ENCODE measurements at places on chromosomes 2 and 18.

- no peak for DNase-seq
These were observed 3.5 kb upstream of the KLF11 start for GRCh38 chr2:10039658-10040410.

DNA sequence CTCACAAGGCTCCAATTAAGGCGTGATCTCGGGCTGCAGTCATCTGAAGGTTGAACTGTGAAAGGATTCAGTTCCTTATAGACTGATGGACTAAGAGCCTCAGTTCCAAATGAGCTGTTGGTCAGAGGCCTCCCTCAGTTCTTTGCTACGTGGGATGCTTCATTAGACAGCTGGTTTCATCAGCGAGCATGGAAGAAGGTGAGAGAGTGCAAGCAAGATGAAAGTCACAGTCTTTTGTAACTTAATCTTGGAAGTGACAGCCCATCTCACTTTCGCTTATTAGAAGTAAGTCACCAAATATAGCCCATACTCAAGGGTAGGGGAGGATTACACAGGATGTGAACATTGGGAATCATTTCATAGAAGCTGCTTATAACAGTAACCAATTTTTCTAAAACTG, 26.8 kb downstream of the PPP1CB start:
- no peak for DNase-seq

DNA sequence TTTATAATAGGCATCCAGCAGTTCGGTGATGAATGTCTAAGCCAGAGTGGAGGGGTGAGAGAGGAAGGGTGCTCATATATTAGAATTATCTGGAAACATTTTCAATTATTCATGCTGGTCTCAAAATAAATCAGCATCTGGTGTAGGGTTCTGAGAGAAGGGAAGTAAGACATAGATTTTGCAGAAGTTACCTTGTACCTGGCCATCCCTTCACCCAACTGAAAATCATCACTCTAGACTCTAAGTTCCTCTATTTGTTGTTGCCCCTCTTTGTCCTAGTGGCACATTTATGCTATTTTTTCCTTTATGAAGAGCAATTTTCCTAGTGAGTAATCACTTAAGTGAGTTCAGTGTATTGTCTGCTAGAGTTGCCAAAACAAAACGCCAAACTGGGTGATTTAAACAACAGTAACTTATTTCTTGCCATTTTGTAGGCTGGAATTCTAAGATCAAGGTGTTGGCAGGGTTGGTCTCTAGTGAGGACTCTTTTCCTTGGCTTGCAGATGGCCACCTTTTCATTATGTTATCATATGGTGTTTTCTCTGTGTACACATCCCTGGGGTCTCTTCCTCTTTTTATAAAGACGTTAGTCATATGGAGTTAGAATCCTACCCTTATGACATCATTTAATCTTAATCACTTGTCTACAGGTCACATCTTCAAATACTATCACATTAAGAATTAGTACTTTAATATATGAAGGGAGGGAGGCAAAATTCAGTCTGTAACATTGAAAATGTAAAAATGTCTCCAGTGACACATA, 129.9 kb upstream of the KLHL14 start:
- DNase-seq = no peak

DNA sequence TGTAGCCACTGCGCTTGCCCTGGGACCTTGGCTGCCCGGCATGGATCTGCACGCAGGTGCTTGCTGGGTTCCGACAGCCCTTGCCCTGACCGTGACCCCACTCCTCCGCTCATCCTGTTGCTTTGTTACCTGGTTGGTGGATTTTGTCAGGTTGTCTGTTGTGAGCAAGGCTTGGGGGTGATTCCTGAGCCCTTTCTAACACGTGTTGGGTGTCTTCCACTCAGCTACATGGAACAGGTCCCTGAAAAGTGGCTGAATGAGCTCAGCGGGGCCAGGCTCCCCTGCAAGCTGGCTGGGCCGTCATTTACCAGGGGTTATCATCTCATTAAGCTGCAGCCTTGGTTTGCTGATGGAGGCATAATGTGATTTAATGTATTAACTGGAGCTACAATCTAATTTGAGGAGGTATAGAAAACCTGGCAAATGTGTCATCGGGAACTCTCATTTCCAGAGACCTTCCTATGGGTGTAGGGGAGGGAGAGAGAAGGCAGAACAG, 24.6 kb downstream of the RAMP1 start:
- no peak for DNase-seq

DNA sequence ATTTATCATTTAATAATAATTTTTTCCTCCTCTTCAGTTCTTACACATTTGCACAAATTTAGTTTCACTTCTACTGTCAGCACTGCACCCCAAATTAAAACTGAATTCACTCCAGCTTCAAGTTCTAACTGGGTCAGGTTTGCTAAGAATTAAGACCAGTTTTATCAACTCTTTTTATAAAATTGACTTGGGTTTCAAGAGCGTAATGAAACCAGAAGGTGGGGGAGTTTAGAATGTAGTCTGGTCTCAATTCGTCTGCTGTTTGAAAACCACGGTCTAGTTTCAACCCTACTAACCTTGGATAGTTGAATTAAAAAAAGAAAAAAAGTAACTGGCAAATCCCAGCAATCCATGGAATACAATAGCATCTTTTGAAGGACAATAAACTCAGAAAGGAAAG, 14.3 kb upstream of the CTLA4 start:
- no peak for DNase-seq

GRCh38 chr18:49752095-49752457, 61.3 kb downstream of the ACAA2 start:
- DNase-seq = no peak

DNA sequence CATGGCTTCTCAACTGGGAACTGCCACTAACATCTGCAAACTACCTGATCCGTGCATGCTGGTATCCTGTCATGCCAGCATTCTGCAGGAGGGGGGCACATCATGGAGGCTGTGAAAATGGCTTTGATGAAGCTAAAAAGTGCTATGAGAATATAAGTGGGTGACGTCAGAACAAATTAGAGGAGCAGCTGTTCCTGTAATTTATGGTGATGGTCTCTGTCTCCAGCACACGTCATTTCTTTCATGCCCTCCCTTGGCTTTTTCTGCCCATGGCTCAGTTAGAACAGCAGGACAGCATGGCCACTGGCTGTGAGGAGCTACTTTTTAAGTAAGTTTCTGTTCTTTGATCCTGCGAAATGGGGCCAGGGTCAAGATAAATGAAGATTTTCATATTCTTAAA, 466.3 kb downstream of the THSD7B start:
- no peak for DNase-seq

- peak; percentile 37 for DNase-seq
These were observed 674 bp downstream of the PTPN4 start for GRCh38 chr2:119760237-119760955.

DNA sequence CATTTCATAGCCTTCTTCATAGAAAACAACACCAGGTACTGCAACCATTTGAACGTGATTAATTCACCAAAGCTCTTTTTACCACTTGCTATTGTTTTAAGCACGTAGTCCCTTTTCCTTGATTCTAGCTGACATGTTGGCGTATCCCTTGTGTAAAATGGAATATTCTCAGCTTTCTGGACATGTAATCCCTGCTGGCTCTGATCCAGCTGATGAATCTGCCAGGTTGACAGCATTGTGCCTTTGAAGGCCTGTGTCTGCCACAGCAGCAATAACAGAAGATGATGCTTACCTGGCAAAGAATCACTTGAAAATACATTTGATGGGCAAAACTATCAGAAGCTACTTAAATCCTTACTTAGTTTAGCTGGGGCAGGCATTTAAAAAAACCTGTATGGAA, 81.0 kb upstream of the CCDC150 start:
- DNase-seq = no peak

GRCh38 chr2:174768557-174768956, 4.3 kb upstream of the CHRNA1 start:
- DNase-seq = no peak

DNA sequence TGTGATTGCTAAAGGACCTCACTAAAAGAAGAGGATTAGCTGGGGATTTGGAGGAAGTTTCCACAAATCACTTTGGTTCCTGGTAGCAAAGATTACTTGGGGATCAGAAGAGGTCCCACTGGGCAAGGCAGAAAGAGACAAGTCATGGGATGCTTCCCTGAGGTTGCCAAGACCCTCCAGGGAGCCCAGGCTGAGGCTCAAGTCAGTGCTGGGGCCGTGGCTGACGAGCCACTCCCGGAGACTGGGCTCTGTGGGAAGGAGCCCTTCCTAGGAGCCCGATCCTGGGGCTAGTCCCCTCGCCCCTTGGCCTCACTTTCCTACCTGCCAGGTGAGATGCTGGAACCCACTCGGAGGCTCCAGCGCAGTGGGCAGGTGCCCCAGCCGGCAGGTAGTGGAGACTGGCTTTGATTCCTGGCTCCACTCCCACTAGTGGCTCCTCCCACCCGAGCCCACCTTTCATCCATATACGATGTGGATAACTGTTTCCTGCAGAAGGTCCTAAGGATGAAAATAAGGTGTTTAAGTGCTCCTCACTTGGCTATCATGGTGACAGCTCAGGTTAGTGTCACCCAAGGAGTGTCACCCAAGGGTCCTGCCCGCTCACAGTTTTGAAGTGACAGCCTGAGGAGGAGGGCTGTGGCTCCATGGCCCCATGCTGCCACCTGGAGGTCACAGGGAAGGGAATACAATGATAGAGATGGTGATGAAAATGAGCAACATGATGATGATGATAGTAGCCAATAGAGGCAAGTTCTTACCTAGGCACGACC, 100.5 kb downstream of the CAPN13 start:
- peak; percentile 66 for DNase-seq

DNA sequence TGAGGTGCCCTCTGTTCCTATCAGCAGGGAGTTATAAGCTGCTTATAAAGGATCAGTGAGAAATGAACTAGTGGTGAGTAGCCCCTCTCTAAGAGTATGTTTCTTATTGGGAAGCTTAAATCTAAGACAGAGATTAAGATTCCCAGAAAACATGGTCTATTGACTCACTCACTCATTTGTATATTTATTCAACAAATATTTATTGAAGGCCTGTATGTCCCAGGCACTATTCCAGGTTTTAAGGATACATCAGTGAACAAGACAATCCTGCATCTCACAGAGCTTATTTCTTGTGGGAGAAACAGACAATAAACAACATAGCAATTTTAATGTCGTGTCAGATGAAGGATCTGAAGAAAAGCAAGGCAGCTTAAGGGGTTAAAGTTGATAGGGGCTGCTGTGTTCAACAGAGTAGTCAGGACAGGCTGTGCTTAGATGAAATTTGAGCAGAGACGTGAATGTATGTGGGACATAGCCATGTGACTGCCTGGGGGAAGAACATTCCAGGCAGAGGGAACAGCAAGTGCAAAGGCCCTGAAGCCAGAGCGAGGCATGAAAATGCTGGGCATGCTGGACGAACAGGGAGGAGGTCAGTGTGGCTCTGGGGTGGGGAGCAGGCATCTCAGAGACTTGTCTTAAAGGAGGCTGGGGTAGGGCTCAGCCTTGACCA, 14.8 kb upstream of the PSD4 start:
- DNase-seq = no peak

DNA sequence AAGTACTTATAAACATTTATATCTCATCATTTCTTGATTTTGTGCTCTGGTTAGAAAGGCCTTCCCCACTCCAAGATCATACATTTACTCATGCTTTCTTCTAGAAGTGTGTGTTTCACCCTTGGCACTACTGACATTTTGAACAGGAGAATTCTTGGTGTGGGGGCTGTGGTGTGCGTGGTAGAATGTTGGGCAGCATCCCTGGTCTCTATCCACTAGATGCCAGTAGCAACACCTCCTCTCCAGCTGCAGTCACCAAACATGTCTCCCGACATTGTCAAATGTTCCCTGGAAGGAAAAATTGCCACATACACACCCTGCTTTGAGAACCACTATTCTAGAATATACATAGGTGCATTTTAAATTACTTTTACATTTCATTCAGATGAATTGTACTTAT, 8.7 kb upstream of the TGIF1 start:
- no peak for DNase-seq

DNA sequence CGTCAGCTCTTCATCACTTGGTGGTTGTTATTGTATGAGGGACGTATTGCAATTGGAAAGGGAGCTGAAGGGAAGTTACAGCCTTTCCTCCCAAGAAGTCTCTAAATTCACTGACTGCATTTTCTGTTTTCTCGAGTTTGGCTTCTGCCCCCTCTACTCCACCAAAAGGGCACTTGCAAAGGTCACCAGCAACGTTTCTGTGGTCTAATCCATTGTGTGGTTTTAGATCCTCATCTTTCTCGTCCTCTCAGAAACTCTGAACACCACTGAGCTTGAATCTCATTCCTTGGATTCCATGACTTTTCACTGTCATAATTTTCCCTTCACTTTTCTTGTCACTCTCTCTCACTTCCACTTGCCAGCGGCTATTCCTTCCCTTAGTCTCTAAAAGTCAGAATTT, 308.0 kb downstream of the AFF3 start:
- no peak for DNase-seq

DNA sequence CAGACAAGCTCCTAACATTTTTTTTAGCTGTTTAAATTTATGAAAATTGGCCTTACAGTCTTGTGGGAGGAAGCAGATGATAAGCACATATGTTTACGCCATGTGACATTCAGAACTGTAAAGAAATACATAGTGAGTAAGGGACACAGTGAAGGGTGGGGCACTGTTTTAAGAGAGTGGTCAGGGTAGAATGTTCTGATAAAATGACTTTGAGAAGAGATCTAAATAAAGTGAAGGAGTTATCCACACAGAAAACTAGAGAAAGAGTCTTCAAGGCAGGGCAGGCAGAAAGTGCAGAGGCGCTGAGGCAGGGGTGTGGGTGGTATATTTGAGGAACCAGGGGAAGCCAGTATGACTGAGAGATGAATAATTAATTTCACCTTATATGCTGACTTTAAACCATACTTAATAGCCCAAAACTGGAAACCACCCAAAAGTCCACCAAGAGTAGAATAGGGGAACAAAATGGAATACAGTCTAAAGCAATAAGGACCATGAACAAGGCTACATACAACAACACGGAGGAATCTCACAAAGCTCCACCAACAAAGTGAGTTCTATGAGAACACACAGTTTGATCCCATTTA, 8.6 kb downstream of the MREG start:
- DNase-seq = no peak

- no peak for DNase-seq
These were observed 818.0 kb upstream of the ACVR2A start for GRCh38 chr2:147026664-147027295.

GRCh38 chr2:191811807-191812602, 34.9 kb downstream of the CAVIN2 start:
- no peak for DNase-seq

DNA sequence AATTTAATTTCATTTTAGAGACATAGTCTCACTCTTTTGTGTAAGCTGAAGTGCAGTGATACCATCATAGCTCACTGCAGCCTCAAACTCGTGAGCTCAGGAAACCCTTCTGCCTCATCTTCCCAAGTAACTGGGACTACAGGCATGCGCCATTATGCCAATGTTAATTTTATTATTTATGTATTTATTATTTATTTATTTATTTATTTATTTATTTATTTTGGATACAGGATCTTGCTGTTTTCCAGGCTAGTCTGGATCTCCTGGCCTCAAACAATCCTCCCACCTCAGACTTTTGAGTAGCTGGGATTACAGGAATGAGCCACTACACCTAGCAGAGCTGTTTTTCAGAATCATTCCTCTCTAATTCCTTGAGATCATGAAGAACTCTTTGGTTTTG, 99.9 kb downstream of the ASXL3 start:
- DNase-seq = no peak

DNA sequence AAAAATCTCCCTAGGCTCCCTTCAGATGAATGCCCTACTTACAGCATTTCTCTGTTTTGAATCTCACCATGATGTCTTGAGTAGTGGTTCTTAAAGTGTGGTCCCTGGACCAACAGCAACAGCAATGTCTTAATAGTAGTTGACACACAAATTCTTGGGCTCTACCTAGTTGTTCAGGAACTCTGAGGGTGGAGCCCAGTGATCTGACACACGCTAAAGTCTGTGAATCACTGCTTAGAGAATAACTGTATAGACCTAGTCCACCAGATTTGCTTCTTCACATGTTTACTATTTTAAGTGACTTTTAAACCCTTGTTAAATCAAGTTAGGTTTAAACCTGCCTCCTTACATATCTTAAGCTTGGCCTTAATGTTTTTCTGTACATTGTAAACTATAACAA, 47.6 kb upstream of the ARHGAP15 start:
- DNase-seq = no peak
